ENCODE measurements at places on chromosomes 11 and 22. TPM values are rescaled to one million over a fixed set of nuclear protein-coding genes. Genes with fewer than 3 reads are reported as not detected.

DNA sequence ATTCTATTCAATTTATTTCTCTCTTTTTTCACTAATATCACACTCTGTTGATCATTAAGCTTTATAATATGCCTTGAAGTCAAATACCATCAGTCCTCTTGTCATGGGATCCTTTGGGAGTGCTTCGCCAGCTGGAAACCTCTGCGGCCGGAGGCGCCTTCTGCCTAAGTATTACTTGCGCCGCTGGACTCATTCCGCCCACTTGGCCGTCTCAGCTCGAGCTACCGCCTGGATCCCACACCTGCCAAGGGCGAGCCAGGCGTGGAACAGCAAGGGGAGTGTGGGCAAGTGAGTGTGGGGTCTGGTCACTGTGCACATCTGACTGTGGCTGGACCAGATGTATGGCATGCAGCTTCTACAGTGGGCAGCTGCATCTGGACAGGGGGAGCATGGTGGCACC, 9.1 kb upstream of the MAP6 start:
- H3K27ac ChIP-seq, result no peak overlapping the region
- no peak overlapping the region for H3K4me3 ChIP-seq
- no peaks in the 10 kb centered on the region for H3K36me3 ChIP-seq
- H3K4me1 ChIP-seq, result no peaks in the 10 kb centered on the region
- DNase-seq, result no peak
- H3K27me3 ChIP-seq, result no peaks in the 10 kb centered on the region

DNA sequence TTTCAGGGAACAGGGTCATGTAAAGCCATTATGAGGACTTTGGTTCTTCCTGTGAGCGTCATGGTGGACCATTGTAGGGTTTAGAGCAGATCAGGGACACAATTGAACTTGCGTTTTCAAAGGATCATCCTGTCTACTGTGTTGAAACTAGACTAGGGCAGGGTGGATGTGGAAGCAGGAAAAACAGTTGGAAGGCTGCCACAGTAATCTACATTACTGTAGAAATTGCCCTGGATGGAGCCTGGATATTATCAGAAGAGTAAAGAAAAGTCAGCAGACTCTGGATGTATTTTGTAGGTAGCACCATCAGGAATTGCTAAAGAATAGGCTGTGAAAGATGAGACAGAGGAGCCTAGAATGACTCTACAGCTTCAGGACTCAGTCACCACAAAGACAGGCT, 5.4 kb downstream of the POU2AF2 start:
- H3K36me3 ChIP-seq, result no peaks in the 10 kb centered on the region
- H3K4me3 ChIP-seq, result no peak overlapping the region
- peaks cover 7% of the 10 kb centered on the region for H3K27me3 ChIP-seq
- DNase-seq, result no peak
- H3K27ac ChIP-seq, result no peak overlapping the region
- H3K4me1 ChIP-seq, result no peaks in the 10 kb centered on the region

- no peaks in the 10 kb centered on the region for H3K36me3 ChIP-seq
- H3K27ac ChIP-seq, result no peak overlapping the region
- no peak for DNase-seq
- no peak overlapping the region for H3K4me3 ChIP-seq
- H3K27me3 ChIP-seq, result peaks cover 22% of the 10 kb centered on the region
Observed at GRCh38 chr11:2265396-2265795, 5.0 kb downstream of the ASCL2 start.

DNA sequence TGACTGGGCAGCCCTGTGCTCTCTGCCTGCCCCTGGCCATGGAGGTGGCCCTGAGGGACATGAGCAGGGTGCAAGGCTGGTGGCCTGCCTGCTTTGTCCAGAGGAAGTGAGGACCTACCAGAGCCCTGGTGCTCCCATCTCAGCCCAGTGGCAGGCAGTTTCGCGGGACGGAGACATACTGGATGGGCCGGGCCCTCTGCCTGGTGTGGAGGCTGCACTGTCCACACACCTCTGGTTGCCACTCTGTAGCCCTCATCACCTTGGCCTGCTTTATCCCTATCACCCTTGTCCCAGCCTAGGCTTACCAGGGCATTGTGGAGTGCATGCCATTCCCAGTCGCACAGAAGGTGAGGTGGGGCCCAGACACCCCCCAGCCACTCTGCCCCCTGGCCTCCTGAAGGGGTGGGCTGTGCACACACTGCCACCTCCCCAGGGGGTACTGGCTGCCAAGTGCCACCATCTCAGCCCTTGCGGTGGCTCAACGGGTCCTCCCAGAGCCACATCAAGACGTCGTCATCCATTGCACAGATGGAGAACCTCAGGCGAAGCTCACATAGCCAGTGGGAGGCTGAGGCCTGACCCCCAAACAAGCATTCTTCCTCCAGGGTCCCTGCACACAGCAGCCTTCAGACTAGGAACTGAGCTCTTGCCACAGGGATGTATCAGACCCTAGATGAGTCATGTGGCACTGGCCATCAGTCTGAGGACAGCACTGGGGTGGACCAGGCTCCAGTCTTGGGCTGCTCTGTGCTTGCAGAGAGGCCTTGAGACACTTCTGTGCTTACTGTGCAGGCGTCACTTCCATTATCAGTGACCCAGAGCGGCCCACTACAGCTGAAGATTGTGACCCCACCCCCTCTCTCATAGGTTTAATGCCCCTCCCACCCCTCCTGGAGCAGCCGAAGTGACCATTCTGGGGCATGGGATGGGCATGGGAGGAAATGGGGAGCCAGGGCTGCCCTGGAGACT, 176.1 kb downstream of the IGLL1 start:
- no peak overlapping the region for H3K4me3 ChIP-seq
- H3K27me3 ChIP-seq, result no peaks in the 10 kb centered on the region
- no peaks in the 10 kb centered on the region for H3K36me3 ChIP-seq

The ESAM gene
- 10.6 TPM for total RNA-seq

All from adrenal gland (tissue), 19 donors.